NCI-H1436 treated with DMSO at 0.1 percent for 48 hours (cell line): ENCODE measurements at places on chromosomes 6 and 20.

DNA sequence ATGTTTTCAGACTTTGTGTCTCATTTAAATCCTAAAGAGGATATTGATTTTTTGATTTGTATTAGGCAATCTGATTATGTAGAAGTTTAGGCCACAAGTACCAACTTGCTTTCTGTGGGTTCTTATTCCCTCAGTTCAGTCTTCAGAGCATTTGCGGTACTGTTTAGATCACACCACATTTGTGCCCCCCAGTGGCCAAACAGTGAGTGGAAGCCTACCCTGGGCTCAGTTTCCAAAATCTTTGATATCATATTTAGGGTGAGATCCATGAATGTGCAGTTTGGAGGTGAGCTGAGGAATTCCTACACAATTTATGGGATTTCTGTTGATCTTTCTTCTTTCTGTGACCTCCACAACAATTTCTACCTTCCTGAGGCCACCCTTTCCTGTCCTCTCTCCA is 92.3 kb upstream of the FUT9 start:
- DNase-seq, result no peak

DNA sequence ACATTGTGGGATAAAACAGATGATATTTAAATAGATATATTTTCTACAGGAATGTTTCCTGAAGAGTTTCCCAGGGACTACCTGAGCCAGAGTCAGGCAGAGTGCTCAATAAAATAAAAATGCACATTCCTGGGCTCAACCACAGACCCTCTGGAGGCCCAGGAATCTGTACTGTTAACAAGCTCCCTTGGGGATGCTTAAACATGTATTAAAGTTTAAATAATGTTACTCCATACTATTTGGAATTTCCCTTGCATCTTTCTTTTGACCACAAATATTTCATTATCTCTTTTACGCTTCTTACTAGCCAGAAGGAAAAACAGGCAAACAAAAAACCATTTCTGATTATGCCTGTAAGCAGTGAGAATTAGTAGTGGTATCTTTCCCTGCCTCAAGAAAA is 42.3 kb downstream of the GPR63 start:
- no peak for DNase-seq

DNA sequence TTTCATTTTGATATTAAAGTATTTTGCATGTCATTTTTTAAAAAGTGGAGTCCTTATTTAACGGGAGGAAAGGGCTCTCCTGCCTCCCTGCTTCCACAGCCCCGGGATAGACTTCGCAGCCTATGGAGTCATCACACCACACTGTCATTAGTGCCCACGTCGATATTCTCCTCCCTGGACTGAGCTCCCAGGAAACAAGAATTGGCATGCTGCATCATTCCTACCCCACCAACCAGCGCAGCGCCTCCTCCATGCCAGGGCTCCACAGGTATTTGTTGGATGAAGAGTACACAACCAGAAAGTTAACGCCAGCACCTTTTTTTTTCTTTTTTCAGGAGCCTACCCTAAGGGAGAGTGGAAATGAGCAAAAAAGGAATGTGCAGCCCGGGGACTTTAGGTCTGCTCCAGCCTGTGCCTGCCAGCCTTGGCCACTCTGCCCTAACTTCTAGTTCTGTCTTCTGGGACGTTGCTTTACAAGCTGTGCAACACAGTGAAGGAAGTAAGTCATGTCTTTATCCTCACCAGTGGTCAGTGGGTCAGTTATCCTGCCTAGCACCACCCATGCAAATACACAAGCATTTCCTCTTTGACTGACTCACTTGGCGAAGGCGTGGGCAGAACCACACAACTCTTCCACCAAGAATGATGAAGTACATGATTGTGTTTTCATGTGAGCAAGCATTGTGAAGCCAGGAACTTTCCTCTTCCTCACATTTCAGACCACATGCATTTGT is 180.7 kb upstream of the UST start:
- no peak for DNase-seq

DNA sequence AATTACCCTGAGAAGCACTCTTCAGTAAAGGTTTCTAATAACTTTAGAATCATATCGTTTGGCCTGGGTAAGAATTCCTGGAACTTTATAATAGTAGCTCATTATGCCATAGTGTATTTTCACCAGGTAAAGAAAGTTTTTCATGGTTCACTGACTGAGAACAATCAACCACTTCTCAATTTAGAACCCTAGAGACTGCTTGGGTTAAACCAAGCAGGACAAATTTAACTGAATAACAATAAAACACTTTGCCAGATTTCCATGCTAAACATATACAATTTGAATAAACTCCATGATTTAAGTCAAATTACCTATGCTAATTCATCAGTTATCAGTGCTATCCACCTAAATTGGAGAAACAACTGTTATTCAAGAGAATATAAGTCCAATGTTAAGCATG is 99.4 kb downstream of the PLG start:
- DNase-seq, result no peak

GRCh38 chr6:4647414-4648365 is 128.5 kb upstream of the CDYL start:
- DNase-seq, result no peak

DNA sequence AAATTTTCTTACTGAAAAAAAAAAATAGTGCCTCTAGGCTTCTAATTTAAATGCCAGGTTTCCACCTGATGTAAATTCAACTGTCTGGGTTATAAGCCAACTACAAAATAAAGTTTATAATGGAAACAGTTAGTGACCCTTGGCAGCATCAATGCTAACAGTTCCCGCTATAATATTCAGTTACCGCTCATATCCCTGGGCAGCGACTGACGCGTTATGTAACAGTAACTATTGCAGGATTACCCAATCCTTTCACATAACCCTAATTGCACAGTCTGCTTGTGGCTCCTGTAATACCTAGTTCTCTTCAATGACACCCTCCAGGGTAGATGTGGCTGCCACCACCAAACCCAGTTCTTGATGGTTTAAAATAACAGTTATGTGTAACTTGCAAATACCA is 208.6 kb downstream of the MOXD1 start:
- no peak for DNase-seq

GRCh38 chr6:147970970-147971369 is 371.7 kb upstream of the SASH1 start:
- no peak for DNase-seq

DNA sequence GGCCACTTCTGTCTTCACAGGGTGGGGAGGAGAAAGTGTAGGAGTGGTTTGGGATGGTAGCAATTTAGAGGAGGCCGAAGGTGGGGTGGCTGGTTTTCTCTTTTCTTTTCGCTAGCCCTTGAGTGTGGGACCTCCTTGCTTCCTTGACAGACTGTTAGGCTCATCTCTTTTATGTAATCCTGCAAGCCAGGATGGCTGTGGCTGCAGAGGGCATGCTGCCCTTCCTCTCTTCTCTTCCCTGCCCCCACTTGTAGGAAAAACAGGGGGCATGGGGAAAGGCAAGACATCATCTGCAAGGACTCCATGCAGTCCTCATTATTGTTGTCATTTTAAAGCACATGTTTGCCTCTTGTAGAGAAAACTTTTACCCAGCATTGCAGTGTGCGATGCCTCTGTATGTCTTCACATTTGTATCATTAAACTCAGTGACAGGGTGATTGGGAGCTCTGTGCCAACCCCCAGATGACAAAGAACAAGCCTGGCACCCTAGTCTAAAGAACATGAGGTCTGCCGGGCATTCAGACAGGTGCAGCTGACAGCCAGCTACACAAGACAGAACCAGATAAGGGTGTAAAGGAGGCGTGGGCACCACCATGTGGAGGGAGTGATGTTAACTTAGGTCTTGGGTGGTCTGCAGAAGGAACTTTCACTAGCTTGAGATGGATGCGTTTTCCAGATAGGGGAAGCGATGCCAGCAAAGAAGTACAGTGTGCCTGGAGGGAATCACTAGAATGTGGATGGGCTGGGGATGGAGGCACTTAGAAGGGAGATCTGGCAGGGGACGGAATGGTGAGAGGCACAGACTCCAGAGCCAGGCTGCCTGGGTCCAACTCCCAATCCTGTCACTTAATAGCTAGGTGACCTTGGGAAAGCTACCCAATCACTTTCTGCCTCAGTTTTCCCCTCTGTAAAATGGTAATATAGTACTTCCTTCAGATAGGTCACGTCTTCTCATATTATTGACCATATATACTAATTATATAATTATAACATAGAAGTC is 207.6 kb downstream of the TBC1D7 start:
- DNase-seq, result no peak

GRCh38 chr6:45496085-45496433 is 118.3 kb upstream of the SUPT3H start:
- no peak for DNase-seq

GRCh38 chr20:41424011-41424410 is 57.4 kb upstream of the EMILIN3 start:
- DNase-seq, result no peak

- DNase-seq, result no peak
These were observed 517.8 kb downstream of the PKHD1 start for GRCh38 chr6:51569594-51569993.

- DNase-seq, result no peak
These were observed 7.0 kb upstream of the NINL start for GRCh38 chr20:25592135-25592852.

DNA sequence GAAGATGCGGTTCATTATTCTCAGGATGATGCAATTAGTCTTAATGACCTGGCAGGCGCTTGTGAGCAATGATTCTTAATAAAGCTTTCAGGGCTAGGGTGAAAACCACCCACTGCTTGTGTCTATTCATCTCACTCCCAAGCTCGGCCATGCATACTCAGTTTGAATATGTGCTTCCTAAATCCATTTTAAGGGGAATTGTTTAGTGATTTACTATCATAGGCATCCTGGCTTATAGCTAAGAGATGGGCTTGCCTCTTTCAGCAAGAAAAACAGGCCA is 141.1 kb upstream of the SLC24A3 start:
- no peak for DNase-seq

GRCh38 chr20:18072532-18072931 is 14.8 kb upstream of the OVOL2 start:
- DNase-seq, result no peak

- DNase-seq, result no peak
These were observed 120.7 kb downstream of the MACROD2 start for GRCh38 chr20:14116037-14116436.

GRCh38 chr20:1463971-1464570 is 2.6 kb downstream of the NSFL1C start:
- DNase-seq, result no peak

DNA sequence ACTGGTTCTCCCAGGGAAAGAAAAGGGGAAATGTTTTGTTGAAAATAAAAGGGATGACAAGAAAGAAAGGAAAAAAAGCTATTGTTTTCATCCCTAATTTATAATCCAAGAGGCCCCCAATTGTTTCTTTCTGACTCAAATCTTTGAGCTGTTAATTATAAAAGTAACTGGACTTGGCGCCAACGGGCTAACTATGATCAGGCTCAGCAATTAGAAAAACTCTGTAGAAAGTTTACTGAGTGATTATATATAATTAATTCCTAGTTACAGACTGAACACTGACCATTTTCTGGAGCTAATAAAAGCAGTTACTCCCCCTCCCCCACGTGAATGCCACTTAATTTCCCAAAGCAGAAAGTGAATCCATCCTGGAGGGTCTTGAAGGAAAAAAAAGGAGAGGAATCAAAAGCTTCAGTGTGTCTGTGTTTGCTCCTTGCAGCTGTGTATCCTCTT is 3.2 kb downstream of the ZMYND8 start:
- DNase-seq, result no peak

GRCh38 chr20:49987015-49987867 is 4.5 kb downstream of the SNAI1 start:
- no peak for DNase-seq

DNA sequence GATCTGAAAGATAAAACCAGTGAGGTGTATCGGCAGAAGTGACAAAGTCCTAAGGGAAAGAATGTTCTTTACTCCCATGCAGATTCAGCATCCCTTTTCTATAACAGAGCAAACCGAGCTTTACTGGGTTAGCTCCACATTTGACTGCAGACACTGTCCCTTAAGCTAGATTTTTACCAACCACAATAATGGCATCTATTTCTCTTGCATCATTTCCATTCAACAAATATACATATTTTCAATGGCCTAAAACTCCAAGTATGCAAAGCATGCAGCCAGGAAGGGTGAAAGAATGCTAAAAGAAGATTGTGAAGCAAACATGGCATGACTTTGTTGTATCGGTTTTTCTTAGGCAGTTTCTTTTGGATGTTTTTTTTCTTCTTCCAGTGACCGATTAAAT is 255.4 kb downstream of the OGFRL1 start:
- DNase-seq, result no peak

GRCh38 chr6:155264693-155265320 is 994 bp downstream of the CLDN20 start:
- DNase-seq, result no peak

GRCh38 chr6:37517411-37517812 is 17.7 kb upstream of the CCDC167 start:
- DNase-seq, result no peak

DNA sequence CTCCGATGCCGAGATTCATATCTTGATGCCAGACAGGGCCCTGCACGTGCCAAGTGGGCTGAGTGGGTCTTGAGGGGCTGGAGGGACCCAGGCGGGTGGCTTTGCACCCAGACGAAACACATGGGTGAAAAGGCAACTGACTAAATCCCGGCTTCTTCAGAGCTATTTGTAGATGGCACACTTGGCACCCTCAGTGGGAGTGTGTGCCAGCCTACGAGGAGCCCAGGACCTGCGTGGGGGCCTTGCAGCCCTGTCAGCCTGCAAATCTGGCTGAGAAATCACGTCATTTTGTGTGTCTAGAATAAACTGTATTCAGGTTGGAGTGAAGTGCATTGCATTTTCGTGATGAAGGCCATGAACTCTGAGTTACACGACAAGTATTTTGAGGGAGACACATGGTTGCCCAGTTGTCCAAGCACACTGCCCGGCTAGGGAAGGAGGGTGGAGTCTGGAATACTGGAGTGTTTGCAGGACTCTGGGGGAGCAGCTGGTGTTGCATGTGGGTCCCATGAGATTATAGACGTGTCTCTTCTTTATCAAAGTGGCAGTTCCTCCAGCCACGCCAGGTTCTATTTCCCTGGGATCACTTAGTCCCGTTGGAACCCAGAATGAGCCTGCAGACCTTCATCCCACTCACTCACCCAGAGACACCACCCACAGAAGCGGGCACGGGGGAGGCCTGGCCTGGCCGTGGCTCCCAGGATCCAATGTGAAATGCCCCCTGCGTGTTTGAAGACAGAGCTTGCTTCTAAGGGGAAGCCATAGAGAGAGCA is 60.2 kb downstream of the DLL1 start:
- no peak for DNase-seq

GRCh38 chr20:34850969-34851368 is 21.7 kb downstream of the GGT7 start:
- DNase-seq, result no peak
